Stimulated activated naive CD4-positive, alpha-beta T cell (primary cell): ENCODE measurements at places on chromosomes 7 and 10.

GRCh38 chr7:44794331-44794730, 2.1 kb upstream of the PPIA start:
- no peak for DNase-seq

GRCh38 chr7:101137651-101138212, 10.8 kb downstream of the SERPINE1 start:
- DNase-seq = no peak

- no peak for DNase-seq
Measured at GRCh38 chr7:130145424-130146100, 59.6 kb downstream of the TMEM209 start.

- DNase-seq = no peak
Measured at GRCh38 chr7:46569133-46569465, 648.0 kb upstream of the IGFBP3 start.
